ENCODE measurements at places on chromosomes 6 and 20. TPM values are rescaled to one million over a fixed set of nuclear protein-coding genes. Genes with fewer than 3 reads are reported as not detected.

Gene FOXA2
- 20.3 TPM for polyA plus RNA-seq

Gene RAB44
- 0.05 TPM for polyA plus RNA-seq

Gene MYLK4
- 0.14 TPM for polyA plus RNA-seq

Gene KCNB1
- polyA plus RNA-seq, result 0.12 TPM

Gene ZNF165
- 0.63 TPM for polyA plus RNA-seq

Gene HLA-DMB
- 3.0 TPM for polyA plus RNA-seq

DNA sequence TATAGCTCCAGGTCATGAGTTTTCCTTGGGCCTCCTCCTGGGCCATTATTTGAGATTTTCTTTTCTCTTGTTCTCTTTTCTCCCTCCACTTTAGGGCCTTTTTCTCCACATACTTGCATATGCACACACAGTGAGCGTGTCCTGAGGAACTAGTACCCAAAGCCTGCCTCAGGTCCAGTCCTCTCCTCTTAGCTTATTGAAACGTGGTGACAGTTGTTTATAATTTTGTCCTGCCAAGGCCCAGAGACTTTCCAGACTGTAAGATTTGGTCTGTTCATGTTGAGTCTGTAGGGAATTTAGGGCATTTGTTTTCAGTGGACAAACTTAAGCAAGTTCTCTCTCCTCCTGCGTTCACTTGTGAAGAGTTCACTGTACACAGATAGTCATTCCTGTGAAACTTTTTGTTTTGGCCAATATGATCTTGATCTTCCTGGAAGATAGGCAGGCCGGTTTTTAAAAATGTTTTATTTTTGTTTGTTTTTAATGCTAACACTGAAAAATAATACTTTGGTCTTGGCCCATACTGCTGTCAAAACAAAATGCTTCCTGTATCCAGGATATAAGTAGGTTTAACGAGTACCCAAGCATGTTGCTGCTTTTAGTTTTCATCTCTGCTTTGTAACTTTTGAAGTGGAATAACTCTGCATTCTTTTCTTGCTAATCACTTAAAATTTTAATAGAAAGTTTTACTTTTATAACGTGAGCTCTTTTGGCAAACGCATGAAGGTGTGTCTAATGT lies 20.7 kb downstream of the LRRC1 start:
- DNase-seq, result no peak

- no peak for DNase-seq
These were observed 94.5 kb upstream of the LRFN2 start for GRCh38 chr6:40681622-40682021.

- peak; percentile 9 for DNase-seq
These were observed 31.8 kb downstream of the PSMF1 start for GRCh38 chr20:1150218-1150617.

DNA sequence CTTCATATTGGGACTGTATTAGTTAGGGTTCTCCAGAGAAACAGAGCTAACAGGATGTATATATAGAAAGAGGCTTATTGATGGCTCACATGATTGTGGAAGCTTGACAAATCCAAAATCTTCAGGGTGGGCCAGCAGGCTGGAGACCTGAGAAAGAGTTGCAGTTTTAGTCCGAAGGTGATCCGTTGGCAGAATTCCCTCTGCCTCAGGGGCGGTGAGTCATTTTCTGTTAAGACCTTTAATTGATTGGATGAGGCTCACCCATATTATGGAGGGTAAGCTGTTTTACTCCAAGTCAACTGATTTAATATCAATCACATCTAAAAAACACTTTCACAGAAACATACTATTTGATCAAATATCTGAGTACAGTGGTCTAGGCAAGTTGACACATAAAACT lies 113.6 kb downstream of the FLRT3 start:
- no peak for DNase-seq

DNA sequence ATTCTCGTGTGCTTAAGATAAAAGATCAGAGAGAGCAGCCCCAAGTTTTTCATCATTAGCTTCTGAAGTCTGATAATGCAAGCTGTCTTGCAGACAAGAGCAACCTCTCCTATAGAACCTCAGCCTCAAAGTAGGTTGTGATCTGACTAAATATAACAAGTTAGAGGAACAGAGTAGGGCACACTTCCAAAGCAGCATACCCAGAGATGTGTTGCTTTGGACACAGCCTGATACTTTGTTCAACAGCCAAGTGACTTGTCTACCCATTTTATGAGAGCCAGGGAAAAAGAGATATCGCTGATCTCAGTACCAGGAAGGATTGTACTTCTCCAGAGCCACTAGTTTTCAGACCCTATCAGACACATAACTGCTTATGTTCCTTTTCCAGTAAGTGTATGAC lies 44.2 kb upstream of the OPRM1 start:
- no peak for DNase-seq

DNA sequence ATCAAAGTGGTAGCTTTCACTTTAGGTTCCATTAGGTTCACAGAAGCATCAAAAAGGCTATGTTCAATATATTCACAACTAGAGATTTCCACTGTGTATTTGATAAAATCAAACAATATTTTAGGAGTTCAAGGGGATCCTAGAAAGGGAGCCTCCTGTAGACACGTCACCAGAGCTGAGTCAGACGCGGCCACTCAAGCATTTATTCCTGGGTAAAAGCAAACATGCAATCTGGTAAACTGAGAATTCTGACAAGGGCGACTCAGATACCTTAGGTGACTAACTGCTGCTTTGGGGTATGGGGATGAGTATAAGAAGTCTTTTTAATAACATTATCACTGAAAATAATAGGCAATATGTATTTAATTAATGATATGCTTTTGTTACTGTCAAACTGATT lies 118.7 kb upstream of the HMGN3 start:
- no peak for DNase-seq

DNA sequence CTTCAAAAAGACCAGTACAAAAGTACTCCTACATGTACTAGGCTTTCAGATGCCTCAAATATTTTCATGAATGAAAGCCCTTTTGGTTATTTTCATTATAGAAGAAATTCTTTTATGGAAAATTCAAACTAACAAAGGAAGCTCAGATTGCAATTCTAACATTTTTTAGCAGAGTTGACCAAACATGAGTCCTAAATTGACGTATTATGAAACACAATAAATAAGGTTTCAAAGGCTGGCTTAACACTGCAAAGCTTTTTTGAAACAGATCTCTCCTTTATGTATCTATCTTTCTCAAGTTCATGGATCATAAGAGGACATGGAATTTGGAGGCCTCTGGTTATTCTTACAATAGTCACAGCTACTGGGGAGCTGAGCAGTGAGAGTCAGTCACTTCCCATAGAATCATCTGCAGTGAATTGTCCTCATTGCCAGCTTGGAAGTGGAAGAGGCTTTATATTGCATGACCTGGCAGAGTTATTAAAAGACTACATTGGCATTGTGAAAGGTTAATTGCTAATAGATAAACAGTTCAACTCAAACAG lies 38.4 kb upstream of the FBXL4 start:
- DNase-seq, result no peak
